Neural crest cell (in vitro differentiated cells): ENCODE measurements at places on chromosomes 1 and 21. TPM values are rescaled to one million over a fixed set of nuclear protein-coding genes. Genes with fewer than 3 reads are reported as not detected.

Gene MNDA
- not detected in 2 replicates for total RNA-seq

Gene NCAM2
- 1.9 and 3.6 TPM in 2 replicates for total RNA-seq

Gene SRGAP2C
- total RNA-seq: 45.9 and 48.2 TPM in 2 replicates

Gene CACHD1
- total RNA-seq: 40.8 and 41.0 TPM in 2 replicates

Gene TPR
- total RNA-seq: 133 and 135 TPM in 2 replicates

Gene IVL
- not detected in 2 replicates for total RNA-seq

Gene SPRR3
- not detected in 2 replicates for total RNA-seq

Gene GBP6
- total RNA-seq: not detected in 2 replicates

Gene ANXA9
- total RNA-seq: not detected in 2 replicates

Gene TNFRSF25
- total RNA-seq: 23.4 and 26.1 TPM in 2 replicates

Gene RUNX1
- 0.63 and 0.64 TPM in 2 replicates for total RNA-seq

Gene ZBTB48
- 35.7 and 41.0 TPM in 2 replicates for total RNA-seq

Gene ILDR2
- 27.4 and 30.3 TPM in 2 replicates for total RNA-seq

Gene HMGCS2
- total RNA-seq: not detected in 2 replicates

Gene DIO1
- not detected in 2 replicates for total RNA-seq

Gene C4BPB
- not detected in 2 replicates for total RNA-seq

Gene FCGR3B
- not detected in 2 replicates for total RNA-seq

Gene LCE3A
- total RNA-seq: not detected in 2 replicates

Gene COL6A2
- total RNA-seq: 17.8 and 18.5 TPM in 2 replicates

Gene B4GALT2
- total RNA-seq: 88.7 and 91.8 TPM in 2 replicates

Gene HPCAL4
- 0.49 and 0.68 TPM in 2 replicates for total RNA-seq

Gene FCRL2
- not detected in 2 replicates for total RNA-seq

Gene GPR52
- 0.27 and 0.75 TPM in 2 replicates for total RNA-seq

Gene PRKAA2
- 4.8 and 4.9 TPM in 2 replicates for total RNA-seq

Gene LCE3D
- total RNA-seq: not detected in 2 replicates

Gene SPRR2E
- total RNA-seq: not detected in 2 replicates

Gene ETV3L
- total RNA-seq: 0.19 and 0.23 TPM in 2 replicates

Gene FMO2
- not detected in 2 replicates for total RNA-seq
